NCI-H1092 (cell line): ENCODE measurements at places on chromosomes 7 and 10.

GRCh38 chr7:41693150-41693997 lies 9.5 kb downstream of the INHBA start:
- DNase-seq, result no peak

- no peak for DNase-seq
These were observed 300.0 kb upstream of the C7orf33 start for GRCh38 chr7:148290538-148290937.

- DNase-seq, result no peak
These were observed 78.4 kb upstream of the CACNA2D1 start for GRCh38 chr7:82521906-82522445.

- no peak for DNase-seq
These were observed 1.3 kb downstream of the PTN start for GRCh38 chr7:137342265-137342664.

- no peak for DNase-seq
These were observed 838.8 kb downstream of the GRID1 start for GRCh38 chr10:85527616-85528317.

DNA sequence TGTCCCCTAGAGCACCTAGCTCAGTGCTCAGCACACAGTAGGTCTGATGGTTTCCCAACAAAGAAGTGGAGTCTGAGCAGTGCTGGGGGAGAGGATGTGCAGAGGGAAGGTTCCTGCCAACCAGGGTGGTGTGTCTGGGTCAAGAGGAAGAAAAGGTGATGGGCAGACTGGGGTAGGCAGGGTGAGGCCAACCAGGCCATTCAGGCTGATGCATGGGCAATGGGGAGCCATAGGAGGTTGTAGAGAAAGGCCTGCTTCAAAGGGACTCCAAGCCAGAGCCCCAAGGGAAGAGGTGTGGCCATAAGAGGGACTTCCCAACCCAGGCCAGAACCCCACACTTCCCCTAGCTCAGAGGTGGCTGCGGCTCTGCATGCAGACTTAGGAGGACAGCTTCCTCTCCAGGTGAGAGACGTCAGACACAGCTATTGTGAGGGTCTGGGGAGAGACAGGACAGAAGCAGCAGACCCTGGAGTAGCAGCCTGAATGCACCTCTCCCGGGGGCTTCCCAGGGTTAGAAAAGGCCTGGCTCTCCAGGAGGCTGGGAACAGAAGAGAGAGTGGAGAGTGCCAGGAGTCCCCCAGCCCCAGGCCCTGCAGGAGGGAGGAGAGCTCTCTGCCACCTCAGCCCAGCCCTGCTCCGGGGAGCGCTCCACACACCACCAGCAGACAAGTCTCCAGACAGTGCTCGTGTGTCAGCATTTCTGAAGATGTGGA lies 87.4 kb upstream of the ZMIZ1 start:
- DNase-seq, result no peak

DNA sequence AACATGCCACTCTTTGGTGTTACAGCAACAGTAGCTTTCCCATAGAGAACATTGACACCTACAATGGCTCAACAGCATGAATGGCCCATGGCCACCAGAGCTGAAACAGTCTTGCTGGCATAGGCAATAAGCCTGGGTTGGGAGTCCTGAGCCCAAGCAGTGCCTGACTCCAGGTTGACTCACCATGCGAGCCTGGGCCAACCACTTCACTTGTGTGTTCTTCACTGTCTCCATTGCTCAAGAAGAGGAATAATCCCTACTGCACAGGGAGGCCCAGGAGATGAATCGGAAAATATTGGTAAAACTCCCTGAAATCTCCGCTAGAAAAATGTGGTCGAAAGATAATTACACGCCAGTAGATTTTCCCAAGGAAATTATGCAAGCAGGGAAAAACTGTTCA lies 89.2 kb upstream of the INHBA start:
- DNase-seq, result no peak

GRCh38 chr7:158975526-158976467 lies 119.4 kb downstream of the DYNC2I1 start:
- DNase-seq, result no peak

- no peak for DNase-seq
These were observed 147.1 kb upstream of the PRSS1 start for GRCh38 chr7:142602183-142602582.

DNA sequence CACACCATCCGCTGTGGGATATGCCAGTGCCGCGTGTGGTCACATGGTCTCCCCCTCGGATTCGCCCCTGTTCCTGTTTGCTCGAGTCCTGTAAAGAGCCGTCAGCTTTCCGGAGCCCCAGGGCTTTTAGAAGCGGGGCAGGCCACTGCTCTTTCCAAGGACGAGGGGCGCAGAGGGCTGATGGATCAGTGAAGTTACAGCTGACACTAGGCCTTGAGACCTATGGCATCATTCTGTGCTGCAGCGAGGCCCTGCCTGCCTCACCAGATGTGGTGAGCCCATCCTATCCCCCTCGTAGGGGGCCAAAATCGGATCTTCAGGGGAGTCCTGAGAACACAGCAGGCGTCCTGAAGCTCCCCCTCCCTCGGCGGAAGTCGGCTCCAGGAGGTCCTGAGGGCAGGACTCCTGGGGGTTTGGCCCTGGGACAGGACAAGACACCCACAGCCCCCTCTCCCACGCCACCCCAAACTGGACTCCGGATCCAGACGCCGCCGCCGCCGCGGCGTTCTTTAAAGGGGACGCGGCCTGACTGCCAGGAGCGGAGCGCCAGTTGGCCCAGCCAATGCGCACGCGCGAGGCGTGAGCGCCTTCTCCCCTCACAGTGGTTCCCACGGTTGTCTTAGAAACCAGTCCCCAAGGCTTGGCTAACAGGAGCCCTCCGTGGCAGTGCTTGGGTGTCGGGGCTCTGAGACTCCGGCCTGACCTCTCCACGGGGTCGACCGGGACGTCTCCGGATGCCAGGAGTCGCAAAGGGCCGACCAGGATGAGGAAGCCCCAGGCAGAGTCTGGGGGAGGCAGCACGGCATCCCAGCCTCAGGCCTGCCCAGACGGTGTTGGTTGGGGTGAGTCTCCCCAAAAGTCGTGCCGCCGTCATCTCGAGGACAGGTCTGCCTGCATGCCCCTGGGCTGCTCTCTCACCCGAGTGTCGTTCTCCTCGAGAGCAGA lies 371.7 kb downstream of the ZNF716 start:
- DNase-seq, result no peak

- DNase-seq, result no peak
These were observed 31.1 kb upstream of the DDX50 start for GRCh38 chr10:68870061-68870460.

DNA sequence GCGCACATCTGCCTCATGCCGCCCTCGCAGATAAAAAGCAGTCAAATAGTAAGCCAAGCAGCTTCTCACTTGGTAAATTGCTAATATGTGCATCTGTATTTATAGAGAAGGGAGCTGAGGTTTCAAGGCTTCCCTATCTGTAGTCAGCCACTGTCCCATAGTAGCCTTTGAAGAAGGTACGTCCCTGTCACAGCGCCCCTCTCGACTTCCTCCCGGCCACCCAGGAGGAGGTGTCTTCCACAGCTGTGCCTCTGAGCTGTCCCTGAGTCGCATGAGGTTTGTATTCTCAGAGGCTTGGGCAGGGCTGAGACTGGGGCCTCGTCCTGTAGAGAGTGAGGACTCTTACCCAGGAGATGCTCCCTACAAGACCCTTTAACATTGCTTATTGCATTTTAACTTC lies 49.0 kb downstream of the SPOCK2 start:
- DNase-seq, result no peak

DNA sequence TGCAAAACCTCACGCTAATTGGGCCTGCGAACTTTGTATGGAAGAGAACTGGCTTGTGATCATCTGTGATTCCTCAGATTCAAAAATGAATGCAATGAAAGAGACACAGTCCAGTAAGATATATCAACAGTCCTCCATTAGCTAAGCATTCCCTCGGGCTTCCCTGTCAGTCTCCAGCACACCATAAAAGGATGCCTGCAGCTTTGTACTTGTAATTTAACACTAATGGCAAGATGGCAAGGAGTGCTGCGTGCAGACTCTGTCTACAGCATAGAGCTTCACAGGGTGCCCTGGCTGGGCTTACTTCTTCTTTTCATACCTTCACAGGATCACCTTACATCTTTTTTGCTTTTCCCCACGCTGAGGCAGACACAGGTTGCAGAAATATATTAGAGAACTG lies 200.0 kb downstream of the GFRA1 start:
- no peak for DNase-seq

GRCh38 chr7:76069238-76069638 lies 21.3 kb downstream of the MDH2 start:
- DNase-seq, result no peak
